ENCODE measurements at places on chromosomes 13 and 19.

GRCh38 chr19:2814426-2814825 lies 5.2 kb upstream of the ZNF554 start:
- DNase-seq, result no peak

GRCh38 chr13:74464670-74465069 lies 330.5 kb upstream of the KLF12 start:
- DNase-seq, result no peak

- DNase-seq, result no peak
These were observed 11.8 kb downstream of the PTPRH start for GRCh38 chr19:55197528-55197927.

GRCh38 chr19:45528744-45529419 lies 21.6 kb downstream of the VASP start:
- DNase-seq, result no peak

DNA sequence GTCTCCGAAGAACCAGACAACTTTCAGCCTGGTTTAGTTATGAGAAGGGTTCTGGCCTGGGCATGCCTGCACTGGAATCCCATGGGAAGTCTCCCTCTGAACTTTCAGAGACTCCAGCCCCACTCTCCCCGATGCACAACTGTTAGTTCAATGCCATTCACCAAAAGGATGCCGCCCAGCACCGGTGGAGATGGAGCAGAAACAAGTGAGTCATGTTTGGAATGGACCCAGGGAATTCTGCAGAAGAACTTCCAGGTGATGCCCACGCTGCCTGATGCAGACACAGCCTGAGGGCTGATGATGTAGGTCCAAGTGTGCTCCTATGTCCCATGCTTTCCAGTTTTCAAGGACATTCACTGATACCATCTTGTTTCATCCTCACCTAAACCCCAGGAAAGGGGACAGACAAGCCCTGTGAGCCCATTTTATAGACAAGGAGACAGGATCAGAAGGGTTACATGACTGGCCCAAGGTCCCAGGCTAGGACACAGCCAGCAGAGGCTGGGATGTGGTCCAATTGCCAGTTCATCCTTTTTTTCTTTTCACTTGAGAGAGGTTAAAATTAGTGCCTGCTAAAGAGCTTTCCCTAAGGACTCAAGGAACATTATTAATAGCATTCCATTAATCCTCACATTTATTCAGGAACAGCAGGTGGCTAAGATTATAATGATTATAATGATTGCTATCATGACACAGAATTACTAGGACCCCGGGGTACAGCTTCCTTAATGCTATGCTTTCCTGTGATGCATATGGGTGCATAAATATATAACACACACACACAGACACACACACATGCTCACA lies 39.5 kb downstream of the SIAH3 start:
- no peak for DNase-seq

GRCh38 chr19:38203197-38203596 lies 20.8 kb downstream of the DPF1 start:
- no peak for DNase-seq

- DNase-seq, result no peak
These were observed 3.4 kb upstream of the ZNF333 start for GRCh38 chr19:14686411-14686810.

DNA sequence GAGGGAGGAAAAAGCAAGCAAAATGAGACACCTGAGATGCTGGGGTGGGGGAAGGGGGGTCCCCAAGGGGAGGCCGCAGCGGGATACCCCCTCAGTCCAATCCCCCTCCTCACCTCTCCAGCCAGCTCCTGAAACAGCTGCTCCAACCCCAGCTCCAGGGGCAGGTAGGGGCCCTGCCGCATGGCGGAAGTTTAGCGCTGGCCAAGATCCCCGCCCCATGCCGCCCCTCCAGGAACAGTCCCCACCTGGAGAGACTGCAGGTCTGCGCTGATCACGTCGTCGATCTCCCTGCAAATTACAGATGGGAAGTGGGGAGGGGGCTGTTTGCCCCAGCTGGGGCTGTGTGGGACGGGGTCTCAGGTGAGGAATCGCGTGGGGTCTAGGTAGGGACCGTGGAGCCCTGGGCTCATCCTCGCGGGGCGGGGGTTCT lies 9.0 kb downstream of the CAPN12 start:
- no peak for DNase-seq

DNA sequence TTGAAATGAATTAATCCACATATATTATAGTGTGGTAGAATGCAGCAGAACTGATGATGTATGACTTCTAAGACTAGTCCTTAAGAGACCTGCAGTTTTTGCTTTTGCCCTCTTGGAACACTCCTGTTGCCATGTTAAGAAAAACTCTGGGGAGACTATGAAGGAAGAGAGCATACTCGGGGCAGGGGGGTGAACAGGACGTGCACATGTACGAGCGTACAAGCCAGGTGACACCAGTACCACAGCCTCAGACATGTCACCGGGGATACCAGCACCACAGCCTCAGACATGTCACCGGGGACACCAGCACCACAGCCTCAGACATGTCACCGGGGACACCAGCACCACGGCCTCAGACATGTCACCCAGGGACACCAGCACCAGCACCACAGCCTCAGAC lies 15.9 kb upstream of the USPL1 start:
- no peak for DNase-seq

DNA sequence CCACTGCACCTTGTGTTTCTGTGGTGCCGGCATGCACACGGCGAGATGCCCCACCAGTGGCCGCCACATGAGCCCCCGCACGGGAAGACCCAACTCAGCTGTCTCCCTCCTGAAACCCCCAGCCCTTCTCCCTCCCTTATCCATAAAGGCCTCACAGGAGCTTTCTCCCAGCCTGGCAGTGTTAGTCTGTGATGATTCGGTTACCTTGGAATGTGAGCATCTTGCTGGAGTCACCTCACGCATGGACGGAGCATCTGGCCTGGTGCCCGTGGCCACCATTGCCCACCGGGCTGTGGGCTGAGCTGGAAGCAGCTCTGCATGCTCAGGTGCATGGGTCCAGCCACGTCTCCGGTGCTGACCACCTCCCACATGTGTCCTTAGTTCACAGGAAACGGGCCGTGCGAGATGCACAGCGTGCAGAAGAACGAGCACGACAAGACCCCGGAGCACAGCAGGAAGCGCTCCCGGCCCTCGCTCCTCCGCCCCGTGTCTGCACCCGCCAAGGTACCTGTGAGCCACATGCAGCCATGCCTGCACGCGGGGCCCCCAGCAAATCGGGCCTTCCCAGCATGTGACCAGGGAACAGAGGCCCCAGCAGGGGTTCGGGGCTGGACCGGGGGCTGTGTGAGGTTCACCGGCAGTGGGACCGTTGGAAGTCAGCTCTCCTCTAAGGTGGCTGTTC lies 22.0 kb downstream of the SIN3B start:
- DNase-seq, result no peak

All from activated CD8-positive, alpha-beta memory T cell treated with anti-CD3 and anti-CD28 coated beads for 4 hours (primary cell).